ENCODE measurements at places on chromosomes 11 and 22.

- DNase-seq, result peak; percentile 72
These were observed 9.4 kb downstream of the CNGA4 start for GRCh38 chr11:6248248-6248647.

DNA sequence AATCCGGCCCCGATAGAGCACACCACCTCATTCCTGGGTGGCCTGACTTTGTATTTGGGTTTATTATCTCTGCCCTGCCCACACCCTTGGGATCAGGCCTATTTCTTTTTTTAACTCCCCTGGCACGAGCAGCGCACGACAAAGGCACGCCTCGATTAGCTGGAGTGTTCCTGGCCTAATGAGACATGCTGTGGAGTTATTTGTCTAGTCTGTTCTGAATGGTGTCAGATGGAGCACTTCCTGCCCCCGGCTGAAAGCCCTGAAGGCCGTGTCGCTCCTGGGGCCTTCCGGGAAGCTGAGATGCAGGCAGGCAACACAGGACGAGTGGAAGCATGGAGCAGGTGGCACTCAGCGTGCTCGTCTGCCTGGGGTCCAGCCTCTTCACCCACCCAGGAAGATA, 47.1 kb downstream of the LARGE1 start:
- no peak for DNase-seq

GRCh38 chr11:28838741-28839140, 730.6 kb downstream of the METTL15 start:
- peak; percentile 25 for DNase-seq

DNA sequence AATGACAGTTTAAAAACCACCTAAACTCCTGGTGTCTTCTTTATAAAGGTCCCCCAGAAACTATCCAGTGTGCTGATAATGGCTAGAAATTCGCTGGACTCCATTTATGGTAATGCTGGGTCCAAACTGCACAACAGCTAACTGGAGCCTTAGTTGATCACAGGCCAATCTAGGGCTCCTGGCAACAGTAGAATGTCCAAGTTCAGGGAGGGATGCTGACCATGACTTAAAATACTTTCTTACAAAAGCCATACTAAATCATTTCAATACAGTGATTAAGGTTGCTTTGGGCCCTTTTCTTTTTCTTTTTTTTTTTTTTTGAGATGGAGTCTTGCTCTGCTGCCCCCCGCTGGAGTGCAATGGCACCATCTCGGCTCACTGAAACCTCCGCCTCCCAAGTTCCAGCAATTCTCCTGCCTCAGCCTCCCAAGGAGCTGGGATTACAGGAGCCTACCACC, 14.5 kb upstream of the GAB2 start:
- peak; percentile 39 for DNase-seq

- DNase-seq, result peak; percentile 79
These were observed 14.6 kb downstream of the NAV2 start for GRCh38 chr11:19727246-19727645.

GRCh38 chr11:92692826-92693546, 276.5 kb upstream of the MTNR1B start:
- no peak for DNase-seq

- DNase-seq, result peak; percentile 59
These were observed 1.9 kb downstream of the RBFOX2 start for GRCh38 chr22:36026741-36027140.

DNA sequence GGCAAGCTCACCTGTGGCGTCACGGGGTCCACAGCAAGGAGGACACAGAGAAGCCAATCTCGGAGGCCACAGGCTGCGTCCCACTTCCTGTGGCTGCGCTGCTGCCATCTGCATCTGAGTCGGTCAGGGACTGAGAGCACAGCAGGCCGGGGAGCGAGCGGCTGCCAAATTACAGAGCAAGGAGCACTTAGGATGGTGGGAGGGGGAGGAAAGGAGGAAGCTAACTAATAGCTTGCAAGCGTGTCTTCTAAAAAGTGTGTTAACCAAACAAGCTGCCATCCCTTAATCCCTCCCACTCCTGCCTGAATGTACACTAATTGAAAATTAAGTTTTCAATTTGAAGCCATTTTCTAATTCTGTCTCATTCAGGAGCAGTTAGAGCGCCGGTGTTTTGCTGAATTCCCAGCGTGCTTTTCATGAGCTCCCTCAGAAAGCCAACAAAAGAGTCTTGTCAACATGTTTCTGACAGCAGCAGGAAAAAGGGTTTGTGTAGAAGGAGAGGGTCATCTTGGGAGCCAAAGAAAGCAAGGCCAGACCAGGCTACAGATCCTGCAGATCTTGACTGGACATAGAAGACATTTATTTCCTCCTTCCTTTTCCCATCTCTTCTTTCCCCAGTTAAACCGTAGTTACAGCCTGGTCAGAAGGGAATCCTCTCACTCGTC, 42.4 kb upstream of the API5 start:
- DNase-seq, result no peak

DNA sequence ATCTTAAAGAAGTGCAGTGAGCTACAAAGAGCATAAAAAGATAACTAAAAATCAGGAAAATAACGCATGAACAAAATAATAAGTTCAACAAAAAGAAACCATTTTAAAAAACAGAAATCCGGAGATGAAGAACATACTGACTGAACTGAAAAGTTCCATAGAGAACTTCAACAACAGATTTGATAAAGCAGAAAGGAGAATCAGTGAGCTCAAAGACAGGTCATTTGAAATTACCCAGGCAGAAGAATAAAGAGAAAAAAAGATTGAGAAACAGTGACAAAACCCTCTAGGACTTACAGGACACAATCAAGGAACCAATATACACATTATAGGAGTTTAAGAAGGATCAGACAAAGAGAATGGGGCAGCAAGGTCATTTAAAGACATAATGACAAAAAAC, 334.3 kb downstream of the NTM start:
- DNase-seq, result no peak

DNA sequence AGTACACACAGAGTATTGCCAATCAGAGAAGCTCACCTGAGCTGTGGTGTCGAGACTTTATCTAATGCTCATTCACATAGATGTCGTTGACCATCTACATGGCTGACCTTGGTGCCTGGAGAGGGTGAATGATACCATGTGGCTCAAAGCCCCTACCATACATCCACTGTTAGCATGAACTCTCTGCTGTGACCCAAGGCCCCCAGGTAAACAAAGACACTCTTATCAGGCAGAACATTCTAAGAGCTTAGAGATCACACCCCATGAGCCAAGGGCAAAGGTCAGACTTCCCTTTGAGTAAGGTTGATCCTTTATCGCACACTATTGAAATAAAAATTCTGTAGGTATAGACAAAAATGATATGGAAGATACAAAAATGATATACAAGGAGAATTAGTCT, 15.0 kb upstream of the PIWIL3 start:
- no peak for DNase-seq

DNA sequence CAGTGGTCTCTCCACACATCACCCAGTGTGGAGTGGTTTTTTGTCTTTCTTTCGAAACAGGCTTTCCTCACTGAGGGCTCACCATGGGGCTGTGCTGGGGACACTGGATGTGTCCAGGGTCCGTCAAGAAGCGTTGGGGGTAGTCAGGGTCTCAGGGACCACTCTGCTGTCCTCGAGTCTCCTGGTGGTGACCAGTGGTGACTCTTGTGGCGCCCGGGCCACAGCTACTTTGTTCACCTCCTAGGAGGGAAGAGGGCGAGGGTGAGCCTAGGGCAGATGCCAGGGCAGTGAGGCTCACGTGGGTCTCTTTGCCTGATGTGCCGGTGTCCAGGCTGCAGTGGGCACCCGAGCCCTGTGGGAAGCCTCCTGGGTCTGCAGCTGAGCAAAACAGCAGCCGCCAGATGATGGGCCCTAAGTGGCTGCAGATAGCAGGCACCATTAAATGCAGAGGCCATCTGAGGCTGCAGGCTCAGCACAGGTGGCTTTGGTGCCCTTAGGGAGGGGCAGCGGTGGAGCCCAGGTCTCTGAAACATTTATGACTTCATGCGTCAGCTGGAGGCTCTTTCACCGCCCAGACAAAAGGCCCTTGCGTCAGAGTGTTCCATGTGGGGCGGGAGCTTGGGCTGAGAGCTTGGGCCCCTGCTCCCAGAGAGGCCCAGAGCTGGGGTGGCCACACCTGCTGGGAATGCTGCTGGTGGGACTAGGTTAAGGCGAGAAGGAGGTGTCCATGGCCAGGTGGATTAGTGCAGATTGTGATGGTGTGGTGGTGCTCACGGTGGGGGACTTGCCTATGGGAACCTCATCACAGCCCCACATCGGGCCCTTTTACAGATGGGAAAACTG, 29.5 kb downstream of the KCNQ1 start:
- no peak for DNase-seq

DNA sequence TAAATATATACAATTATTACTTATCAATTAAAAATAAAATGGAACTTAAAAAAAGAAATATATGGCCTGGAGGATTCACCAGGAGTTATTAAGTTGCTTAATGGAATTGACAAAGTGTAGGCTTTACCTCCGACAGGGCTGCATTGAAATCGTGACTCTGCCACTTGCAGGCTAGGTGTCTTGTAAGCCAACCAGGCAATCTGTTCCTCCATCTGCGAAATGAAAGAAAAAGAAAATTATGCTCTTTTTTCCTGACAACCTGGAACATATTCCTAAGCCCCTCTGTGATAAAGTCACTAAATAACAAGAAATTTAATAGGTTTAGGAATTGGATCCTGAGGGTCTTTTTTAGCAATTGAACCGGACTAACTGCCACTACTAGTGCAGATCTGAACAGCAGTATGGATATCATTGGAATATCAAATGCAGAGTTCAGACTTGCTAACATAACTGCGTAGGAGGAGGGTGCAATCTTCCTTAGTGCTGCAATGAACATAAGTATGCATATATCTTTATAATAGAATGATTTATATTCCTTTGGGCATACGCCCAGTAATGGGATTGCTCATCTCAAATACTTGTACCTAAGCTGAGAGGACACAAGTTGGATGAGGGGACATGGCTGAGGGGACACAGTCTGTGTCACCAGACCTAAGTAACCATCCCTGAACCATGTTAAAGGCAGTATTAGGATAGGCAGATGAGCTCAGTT, 42.5 kb upstream of the CEP126 start:
- peak; percentile 58 for DNase-seq

GRCh38 chr22:41919357-41920224, 4.7 kb upstream of the SHISA8 start:
- DNase-seq, result peak; percentile 25

- no peak for DNase-seq
These were observed 109.6 kb upstream of the B3GAT1 start for GRCh38 chr11:134521452-134522289.
